ENCODE measurements at places on chromosomes 4 and X.

DNA sequence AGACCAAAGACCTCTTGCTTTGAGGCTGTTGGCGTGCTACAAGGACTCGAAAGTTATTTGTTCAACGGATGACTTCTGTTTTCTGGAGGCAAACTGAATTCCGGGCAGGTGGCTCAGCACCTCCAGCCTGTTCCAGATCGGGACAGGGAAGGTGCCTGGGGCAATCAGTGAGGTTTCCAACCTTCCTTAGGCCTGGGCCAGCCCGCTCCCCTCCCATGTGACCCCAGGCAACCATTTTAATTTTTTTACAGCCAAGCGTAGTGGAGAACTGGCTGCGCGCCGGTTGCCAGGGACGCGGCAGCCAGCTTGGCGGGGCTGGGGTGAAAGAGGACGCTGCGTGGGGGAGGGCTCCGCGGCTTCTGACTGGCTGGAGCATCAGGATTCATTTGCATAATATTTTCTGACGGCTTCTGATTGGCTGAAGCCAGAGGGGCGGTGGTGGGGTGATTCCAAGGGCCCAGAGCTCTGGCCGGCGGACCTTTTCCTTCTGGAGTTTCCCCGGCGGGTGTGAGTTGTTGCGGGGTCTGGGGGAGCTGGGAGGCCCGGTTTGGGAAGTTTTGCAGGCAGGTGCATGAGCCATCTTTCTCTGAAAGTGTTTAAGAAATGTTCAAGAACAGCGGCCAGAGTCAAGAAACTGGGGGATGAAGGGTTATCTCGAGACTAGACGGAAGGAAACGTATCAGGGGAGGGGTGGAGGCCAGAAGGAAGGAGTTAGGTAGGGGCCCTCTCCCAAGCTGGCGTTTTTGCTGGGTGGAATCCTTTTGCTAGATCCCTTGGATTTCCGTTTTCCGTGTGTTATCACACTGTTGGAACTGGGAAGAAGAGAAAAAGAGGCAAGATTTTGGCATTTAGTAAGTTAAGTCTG, at the start of gene MID1IP1:
Gene MID1IP1, plus strand, starts transcription at position 479 of the 865 bp plus-strand sequence. CDS start 3,488 bp downstream, outside the sequence.
- peak within 1 kb of the TSS; percentile 96 for H3K27ac ChIP-seq
- peaks cover 11% of the 10 kb centered on the region for H3K4me1 ChIP-seq
- peak; percentile 85 for DNase-seq
- peak within 1 kb of the TSS; percentile 82 for H3K4me3 ChIP-seq

- H3K36me3 ChIP-seq: no peaks in the 10 kb centered on the region
- no peaks in the 10 kb centered on the region for H3K27me3 ChIP-seq
- H3K4me1 ChIP-seq: no peaks in the 10 kb centered on the region
- DNase-seq: no peak
- no peak overlapping the region for H3K4me3 ChIP-seq
- H3K27ac ChIP-seq: no peak overlapping the region
Observed at GRCh38 chrX:16212024-16212423, 44.7 kb downstream of the MAGEB17 start.

- H3K27me3 ChIP-seq: no peaks in the 10 kb centered on the region
- no peak overlapping the region for H3K4me3 ChIP-seq
- H3K36me3 ChIP-seq: no peaks in the 10 kb centered on the region
- DNase-seq: no peak
- H3K27ac ChIP-seq: no peak overlapping the region
- H3K4me1 ChIP-seq: no peaks in the 10 kb centered on the region
Observed at GRCh38 chrX:91414713-91415112, 19.9 kb upstream of the PABPC5 start.

- peaks cover 42% of the 10 kb centered on the region for H3K4me1 ChIP-seq
- H3K27me3 ChIP-seq: no peaks in the 10 kb centered on the region
- peaks cover 26% of the 10 kb centered on the region for H3K36me3 ChIP-seq
- no peak for DNase-seq
Observed at GRCh38 chr4:102826105-102826889, 1.1 kb downstream of the UBE2D3 start.

DNA sequence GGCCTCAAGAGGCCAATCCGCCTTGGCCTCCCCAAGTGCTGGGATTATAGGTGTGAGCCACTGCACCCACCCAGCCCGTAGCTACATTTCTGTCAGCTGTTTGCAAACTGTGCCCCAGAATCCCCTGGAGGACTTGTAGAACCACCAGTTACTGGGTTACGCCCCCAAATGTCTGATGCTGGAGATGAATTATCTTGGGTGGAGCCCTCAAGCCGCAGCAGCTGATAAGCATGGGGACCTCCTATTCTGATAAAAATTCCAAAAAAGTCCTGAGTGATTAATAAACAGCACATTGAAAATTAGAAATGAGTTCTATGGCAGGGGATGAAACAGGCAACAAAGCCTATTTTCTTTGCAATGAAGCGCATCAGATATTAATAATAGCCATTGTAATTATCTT, 105.0 kb downstream of the PTTG2 start:
- H3K27me3 ChIP-seq: no peaks in the 10 kb centered on the region
- DNase-seq: no peak
- peaks cover 31% of the 10 kb centered on the region for H3K36me3 ChIP-seq
- H3K27ac ChIP-seq: no peak overlapping the region
- peaks cover 32% of the 10 kb centered on the region for H3K4me1 ChIP-seq

GRCh38 chr4:73822389-73822788, 14.1 kb upstream of the CXCL6 start:
- H3K27me3 ChIP-seq: no peaks in the 10 kb centered on the region
- no peak for DNase-seq
- no peaks in the 10 kb centered on the region for H3K4me1 ChIP-seq
- no peak overlapping the region for H3K27ac ChIP-seq

DNA sequence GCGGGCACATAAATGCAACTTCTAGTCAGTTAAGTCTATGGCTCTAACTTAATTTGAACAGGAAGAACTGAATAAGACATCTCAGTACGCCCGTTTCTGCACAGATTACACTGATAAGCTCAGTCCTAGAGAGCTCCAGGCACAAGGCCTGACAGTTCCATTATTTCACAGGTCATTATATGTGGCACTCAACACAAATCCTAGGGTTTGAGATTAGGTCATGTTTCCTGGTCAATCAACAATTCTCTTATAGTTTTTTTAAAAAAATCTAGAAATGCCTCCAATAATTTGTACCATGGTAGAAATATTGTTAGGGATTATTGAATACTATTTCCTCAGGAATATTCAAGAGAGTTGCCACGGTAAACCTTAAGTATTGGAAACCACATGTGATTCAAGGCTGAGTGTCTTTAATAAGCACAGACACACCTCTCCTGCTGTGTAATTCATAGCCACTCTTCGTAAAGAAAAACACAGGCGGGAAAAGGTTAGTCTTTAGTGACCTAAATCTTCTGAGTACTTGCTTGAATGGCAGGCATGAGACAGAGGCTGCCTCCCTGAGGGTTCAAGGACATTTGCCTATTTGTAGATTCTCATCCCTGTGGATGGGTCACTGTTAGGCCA, 342.9 kb upstream of the ADGRL3 start:
- H3K36me3 ChIP-seq: no peaks in the 10 kb centered on the region
- H3K27me3 ChIP-seq: no peaks in the 10 kb centered on the region
- no peak for DNase-seq
- H3K27ac ChIP-seq: no peak overlapping the region
- H3K4me3 ChIP-seq: no peak overlapping the region
- no peaks in the 10 kb centered on the region for H3K4me1 ChIP-seq

GRCh38 chr4:55116450-55116849, 8.9 kb downstream of the KDR start:
- H3K36me3 ChIP-seq: no peaks in the 10 kb centered on the region
- H3K27ac ChIP-seq: no peak overlapping the region
- no peak for DNase-seq
- no peak overlapping the region for H3K4me3 ChIP-seq
- peaks cover 9% of the 10 kb centered on the region for H3K27me3 ChIP-seq

DNA sequence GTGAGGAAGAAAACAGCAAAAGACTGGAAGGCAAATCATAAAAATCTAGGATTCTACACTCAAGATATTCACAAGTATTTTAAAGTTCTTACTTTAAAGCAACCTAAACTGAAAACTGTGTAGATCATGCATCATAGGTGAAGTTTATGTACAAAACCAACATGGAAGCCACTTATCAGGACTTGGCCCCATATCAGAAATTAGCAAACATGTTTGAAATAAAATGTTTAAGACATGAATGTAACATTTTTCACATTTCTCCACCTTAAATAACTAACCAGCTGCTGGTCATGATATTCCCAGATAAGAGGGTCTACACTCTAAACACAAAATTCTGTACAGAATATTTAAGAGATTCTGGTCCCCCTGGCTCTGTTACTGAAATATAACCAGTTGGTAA, 38.5 kb downstream of the APBB2 start:
- H3K4me1 ChIP-seq: no peaks in the 10 kb centered on the region
- no peak overlapping the region for H3K4me3 ChIP-seq
- no peaks in the 10 kb centered on the region for H3K36me3 ChIP-seq
- DNase-seq: no peak
- H3K27me3 ChIP-seq: peaks cover 6% of the 10 kb centered on the region

DNA sequence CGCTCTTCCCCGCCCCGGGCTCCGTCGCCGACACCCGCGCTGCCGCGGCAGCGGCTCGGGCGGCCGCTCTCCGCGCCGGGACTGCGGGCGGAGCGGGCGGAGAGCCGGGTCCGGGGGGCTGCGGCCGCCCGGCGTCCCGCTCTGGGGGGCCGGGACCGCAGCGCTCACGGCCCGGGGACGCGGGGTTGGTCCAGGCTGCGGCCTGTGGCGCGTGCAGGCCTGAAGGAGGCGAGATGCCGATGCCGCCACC, 492 bp downstream of the GALNT7 start:
- H3K4me1 ChIP-seq: peaks cover 54% of the 10 kb centered on the region
- no peaks in the 10 kb centered on the region for H3K27me3 ChIP-seq
- DNase-seq: no peak
- H3K27ac ChIP-seq: no peak overlapping the region

GRCh38 chr4:119897260-119897659, 169.4 kb downstream of the MAD2L1 start:
- no peaks in the 10 kb centered on the region for H3K27me3 ChIP-seq
- DNase-seq: no peak
- no peaks in the 10 kb centered on the region for H3K4me1 ChIP-seq

- peaks cover 2% of the 10 kb centered on the region for H3K27me3 ChIP-seq
- no peaks in the 10 kb centered on the region for H3K4me1 ChIP-seq
- H3K36me3 ChIP-seq: no peaks in the 10 kb centered on the region
Observed at GRCh38 chr4:22688236-22688635, 4.5 kb upstream of the GBA3 start.

GRCh38 chr4:40241941-40242340, 45.1 kb downstream of the RHOH start:
- DNase-seq: no peak
- no peaks in the 10 kb centered on the region for H3K27me3 ChIP-seq
- H3K36me3 ChIP-seq: peaks cover 88% of the 10 kb centered on the region
- H3K4me3 ChIP-seq: peak overlapping the region; percentile 21
- peaks cover 93% of the 10 kb centered on the region for H3K4me1 ChIP-seq
- H3K27ac ChIP-seq: peak overlapping the region; percentile 84

- H3K4me3 ChIP-seq: no peak overlapping the region
- no peaks in the 10 kb centered on the region for H3K4me1 ChIP-seq
- H3K27ac ChIP-seq: no peak overlapping the region
- no peaks in the 10 kb centered on the region for H3K36me3 ChIP-seq
- DNase-seq: no peak
Observed at GRCh38 chr4:128387600-128388351, 100.2 kb upstream of the PGRMC2 start.

- no peaks in the 10 kb centered on the region for H3K36me3 ChIP-seq
- no peaks in the 10 kb centered on the region for H3K4me1 ChIP-seq
- no peak overlapping the region for H3K4me3 ChIP-seq
- no peaks in the 10 kb centered on the region for H3K27me3 ChIP-seq
- DNase-seq: no peak
Observed at GRCh38 chr4:47513461-47513860, 28.4 kb downstream of the ATP10D start.

DNA sequence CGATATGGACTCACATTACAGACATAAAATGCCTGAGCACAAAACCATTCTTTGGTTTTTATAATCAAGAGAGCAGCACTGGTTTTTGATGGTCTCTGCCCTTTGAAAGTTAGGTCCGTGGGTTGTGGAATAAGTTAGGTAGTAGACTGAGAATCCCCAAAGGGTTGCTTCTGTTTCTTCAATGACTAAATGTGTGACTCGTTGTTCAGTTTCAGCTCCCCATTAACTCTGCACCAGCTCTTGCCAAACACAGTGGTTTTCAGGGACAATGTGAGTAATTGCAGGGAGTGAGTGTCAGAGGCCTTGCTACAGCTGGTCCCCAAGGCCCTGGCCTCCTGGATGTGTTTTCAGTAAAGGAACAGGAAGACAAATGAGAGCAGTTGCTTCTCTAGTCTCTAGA, 24.8 kb downstream of the SMIM20 start:
- H3K27me3 ChIP-seq: no peaks in the 10 kb centered on the region
- H3K36me3 ChIP-seq: peaks cover 12% of the 10 kb centered on the region
- no peak overlapping the region for H3K4me3 ChIP-seq
- DNase-seq: no peak
- H3K4me1 ChIP-seq: peaks cover 27% of the 10 kb centered on the region
- peak overlapping the region; percentile 80 for H3K27ac ChIP-seq

DNA sequence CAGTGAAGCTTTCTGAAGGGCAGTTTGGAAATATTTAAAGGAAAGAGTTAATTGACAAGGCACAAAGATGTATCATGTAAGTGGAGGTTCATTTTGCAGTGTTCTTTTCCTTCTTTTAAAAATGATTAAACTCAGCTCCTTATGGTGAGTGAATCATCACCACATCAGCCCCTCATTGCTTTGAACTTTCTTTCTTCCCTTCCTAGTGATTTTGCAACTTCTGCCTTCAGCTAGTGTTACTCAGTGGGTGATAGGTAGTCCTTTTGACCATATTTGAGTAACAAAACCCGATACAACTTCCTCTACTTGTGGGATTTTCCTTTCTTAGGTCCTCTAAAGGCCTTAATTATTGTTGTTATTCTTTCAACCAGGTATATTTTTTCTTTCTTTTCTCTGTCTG, 8.2 kb downstream of the ZCCHC4 start:
- H3K27me3 ChIP-seq: no peaks in the 10 kb centered on the region
- H3K4me3 ChIP-seq: no peak overlapping the region
- peak overlapping the region; percentile 51 for H3K27ac ChIP-seq

GRCh38 chrX:65392284-65392683, 142.3 kb downstream of the LAS1L start:
- no peaks in the 10 kb centered on the region for H3K36me3 ChIP-seq
- H3K4me1 ChIP-seq: no peaks in the 10 kb centered on the region
- H3K4me3 ChIP-seq: no peak overlapping the region
- no peak for DNase-seq
- no peaks in the 10 kb centered on the region for H3K27me3 ChIP-seq

GRCh38 chrX:6681521-6682145, 146.7 kb upstream of the VCX3A start:
- H3K36me3 ChIP-seq: no peaks in the 10 kb centered on the region
- no peak for DNase-seq
- H3K4me1 ChIP-seq: no peaks in the 10 kb centered on the region
- no peak overlapping the region for H3K27ac ChIP-seq
- no peak overlapping the region for H3K4me3 ChIP-seq

DNA sequence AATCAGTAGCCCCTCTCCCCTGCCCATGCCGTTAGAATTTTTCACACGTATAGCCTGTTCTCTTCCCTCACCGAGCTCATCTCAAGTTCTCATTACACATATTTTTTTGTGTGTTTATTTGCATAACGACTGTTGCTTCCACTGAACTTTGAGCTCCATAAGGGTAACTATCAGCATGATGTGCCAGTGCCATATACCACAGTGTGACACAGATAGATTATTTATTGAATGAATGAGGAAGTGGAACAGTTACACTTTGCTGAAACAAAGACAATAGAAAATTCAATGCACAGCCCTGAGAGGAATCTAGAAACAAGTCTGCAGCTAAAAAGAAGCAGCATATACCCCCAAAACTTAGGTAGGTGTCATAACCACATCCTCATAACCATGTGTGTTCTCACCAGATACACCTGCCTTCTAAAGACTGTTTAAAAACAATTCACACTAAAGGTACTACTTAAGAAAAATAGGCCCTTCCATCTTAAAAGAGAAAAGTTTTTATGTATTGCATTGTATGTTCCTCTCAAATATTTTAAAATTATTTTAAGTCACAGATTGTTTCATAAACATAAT, 389.9 kb downstream of the PACRGL start:
- H3K4me3 ChIP-seq: no peak overlapping the region
- DNase-seq: no peak
- H3K36me3 ChIP-seq: no peaks in the 10 kb centered on the region
- H3K27me3 ChIP-seq: no peaks in the 10 kb centered on the region
- no peaks in the 10 kb centered on the region for H3K4me1 ChIP-seq
